ENCODE measurements at places on chromosomes 6 and 20.

DNA sequence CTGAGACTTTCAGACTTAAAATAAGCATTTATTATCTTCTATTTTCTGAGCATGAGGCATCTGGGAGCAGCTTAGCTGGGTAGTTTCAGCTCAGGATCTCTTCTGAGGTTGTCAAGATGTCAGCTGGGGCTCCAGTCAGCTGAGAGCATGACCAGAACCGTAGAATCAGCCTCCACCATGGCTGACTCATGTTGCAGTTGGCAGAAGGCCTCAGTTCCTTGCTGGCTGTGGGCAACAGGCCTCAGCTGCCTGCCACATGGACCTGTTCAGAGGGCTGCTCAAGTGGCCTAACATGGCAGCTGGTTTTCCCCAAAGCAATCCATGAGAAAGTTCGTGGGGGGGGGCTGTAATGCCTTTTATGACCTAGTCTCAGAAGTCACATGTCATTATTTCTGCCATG, 142.3 kb downstream of the LY86 start:
- peak; percentile 82 for DNase-seq

DNA sequence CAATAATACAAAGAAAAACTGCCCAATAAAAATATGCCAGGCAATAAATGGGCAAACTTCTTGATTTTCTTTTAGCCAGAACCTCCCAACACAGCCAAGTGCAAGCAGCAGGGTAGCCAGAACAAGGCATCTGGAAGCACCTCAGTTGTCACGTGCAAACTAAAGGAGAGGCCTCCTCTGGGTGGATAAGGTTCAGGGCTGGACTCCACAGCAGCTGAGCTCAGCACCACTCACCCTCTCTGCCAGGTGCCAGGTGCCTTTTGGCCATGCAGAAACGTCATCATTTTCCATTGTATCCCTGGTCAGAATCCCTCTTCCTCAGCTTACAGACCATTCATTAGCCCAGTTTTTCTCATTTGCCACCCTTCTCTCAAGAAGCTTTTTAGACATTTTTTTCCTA, 52.7 kb downstream of the SOD2 start:
- DNase-seq = no peak

DNA sequence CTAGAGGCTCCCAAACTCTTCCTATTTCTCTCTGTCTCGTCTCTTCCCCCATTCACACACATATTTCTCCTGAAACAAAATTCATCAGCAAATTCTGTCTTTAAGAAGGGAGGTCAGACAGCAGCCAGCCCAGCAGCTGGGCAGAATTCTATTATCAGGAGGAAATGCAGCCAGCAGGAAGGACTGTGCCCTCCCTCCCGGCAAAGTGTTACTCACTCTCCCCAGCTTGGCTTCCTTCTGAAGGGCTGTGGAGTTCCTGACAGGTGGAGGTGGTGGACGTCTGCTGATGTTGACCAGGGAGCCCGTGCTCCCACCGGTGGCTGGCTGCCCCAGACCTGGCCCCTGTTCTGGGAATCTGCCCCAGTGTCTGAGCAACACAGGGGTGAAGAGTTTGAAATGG, 37.3 kb downstream of the KCNB1 start:
- DNase-seq = no peak

DNA sequence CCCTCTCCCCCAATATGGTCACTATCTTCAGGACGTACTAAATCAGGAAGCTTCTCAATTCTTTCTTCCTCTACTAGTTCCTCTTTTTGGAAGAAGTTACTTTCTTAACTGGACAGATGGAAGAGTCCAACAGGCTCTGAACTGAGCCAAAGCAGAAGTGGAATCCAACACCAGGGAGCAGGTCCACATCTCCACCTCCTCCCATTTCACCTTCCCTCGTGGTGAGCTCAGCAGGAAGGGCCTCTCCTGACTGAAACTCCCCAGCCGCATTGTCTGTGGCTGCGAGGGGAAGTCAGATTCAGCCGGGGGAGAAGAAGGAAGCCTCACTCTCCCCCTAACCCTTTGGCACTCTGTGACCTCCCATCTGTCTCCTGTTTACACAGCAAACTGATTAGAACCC, 63.8 kb upstream of the UST start:
- no peak for DNase-seq

GRCh38 chr20:51731731-51732095, 36.5 kb downstream of the ATP9A start:
- DNase-seq = peak; percentile 51

- no peak for DNase-seq
These were observed 3.2 kb upstream of the DYNLRB1 start for GRCh38 chr20:34512955-34513419.

- DNase-seq = peak; percentile 73
These were observed 15.7 kb downstream of the ATG5 start for GRCh38 chr6:106309766-106310373.

- DNase-seq = no peak
These were observed 163.5 kb upstream of the MLN start for GRCh38 chr6:33967265-33967767.

- DNase-seq = peak; percentile 63
These were observed 248.7 kb upstream of the JAG1 start for GRCh38 chr20:10922506-10922905.

- DNase-seq = peak; percentile 78
These were observed 532.6 kb upstream of the JARID2 start for GRCh38 chr6:14713008-14713960.

- DNase-seq = peak; percentile 82
These were observed 159.4 kb upstream of the CITED2 start for GRCh38 chr6:139533573-139534471.

- no peak for DNase-seq
These were observed 157.2 kb downstream of the SIM1 start for GRCh38 chr6:100307561-100307960.

DNA sequence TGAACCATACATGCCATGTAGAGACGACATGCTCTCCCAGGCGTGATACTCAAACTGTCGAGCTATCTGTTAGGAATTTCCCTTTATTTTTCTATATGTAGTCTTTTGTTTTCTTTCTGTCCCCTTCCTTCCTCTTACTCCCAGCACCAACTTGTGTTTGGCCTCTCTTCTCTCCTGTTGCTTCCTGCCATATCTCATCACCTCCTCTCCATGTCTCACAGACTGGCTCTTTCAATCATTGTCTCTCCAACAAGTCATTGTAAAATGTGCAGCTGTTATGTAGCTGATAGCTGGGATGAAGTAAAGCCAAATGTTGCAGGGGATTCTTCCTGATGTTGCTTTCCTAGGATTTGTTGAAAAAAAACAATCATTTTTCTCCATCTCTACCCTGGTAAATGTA, 234.5 kb downstream of the TMEM242 start:
- DNase-seq = no peak

- no peak for DNase-seq
These were observed 129.4 kb downstream of the MAP7 start for GRCh38 chr6:136420853-136421252.

DNA sequence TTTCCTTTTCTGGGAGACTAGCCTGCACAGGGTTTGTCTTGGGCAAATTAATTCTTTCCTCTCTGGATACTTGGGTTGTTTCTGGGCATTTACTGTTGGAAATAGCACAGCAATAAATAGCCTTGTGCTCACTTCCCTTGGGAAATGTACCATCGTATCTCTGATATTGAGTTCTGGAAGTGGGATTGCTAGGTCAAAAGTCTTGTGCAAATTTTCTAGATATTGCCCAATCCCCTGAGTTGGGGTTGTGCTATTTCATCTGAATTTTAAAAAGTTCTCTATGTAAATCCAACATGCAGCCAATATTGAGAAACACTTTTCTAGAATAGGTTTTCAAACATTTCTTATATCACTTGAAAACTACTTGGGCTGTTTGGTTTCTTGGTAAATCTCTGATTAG, 64.0 kb upstream of the ELOVL5 start:
- no peak for DNase-seq

DNA sequence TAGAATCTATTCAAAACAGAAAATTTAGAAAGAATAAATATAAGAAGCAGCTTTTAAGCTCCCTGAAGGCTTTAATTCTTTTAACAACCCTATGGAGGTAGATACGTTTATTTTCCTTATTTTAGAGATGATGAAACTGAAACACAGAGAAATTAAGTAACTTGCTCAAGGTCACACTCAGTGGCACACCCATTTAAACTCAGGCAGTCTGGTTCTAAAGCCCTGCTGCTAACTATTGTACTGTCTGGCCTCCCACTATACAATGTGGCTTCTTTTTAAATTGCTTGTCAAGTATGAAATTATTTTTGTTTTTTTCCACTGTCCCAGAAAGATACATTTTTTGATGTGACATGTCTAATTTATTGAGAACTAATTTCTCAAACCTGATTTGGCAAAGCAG, 55.7 kb downstream of the FAM217A start:
- no peak for DNase-seq

DNA sequence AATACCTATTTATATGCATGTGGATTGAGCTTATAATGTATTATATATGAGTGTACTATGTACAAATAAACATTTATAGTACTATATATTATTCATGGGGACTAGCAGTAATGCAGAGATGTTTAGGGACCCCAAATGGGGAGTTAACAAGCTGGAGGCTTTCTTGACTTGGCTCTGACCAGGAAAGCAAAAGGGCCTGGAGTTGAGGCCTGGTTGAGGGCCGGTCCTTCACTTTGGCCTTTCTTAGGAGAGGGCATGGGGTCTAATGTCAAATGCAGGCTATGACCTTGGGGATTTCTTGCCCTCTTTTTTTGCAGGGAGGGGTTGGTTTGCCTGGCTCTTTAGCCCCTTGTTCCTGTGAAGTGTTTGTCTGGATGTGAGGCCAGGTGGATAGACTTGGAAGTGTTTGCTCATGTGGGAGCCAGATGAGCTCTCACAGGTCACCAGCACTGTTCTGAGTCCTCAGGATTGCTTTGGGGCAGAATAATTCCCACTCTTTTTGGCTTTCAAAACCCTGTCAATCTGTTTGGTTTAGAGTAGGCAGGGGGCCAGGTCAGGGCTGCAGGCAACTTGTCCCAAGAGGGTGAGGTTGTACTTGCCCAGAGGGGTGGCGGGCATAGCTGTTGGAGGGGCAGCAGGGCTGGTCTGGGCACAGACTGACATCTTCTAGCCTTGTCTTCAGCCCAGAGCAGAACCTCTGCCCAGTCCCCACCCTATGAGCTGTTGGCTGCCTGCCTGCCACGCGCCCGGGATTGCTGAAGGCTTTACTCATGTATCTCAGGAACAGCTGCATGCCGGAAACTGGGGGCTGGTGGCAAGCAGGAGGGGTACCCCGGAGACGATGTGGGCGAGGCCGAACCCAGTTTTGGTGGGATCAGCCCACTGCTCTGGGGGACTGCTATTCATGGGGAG, 14.6 kb downstream of the TJAP1 start:
- DNase-seq = peak; percentile 75

DNA sequence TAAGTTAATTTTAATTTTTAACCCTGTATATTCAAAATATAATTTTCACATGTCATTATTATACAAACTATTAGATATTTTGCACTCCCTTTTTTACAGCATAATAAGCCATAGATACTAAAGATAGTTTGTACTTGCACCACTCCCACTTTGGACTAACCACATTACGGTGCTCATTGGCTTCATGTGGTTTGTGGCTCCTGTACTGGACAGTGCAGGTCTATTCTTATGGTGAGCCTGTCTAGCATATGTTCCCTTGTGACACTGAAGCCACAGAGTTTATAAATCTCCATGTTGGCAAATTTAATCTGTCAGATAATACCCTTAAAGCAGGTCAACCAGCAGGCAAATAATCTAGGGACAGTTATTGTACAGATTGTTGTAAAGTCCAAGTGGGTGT, 354.4 kb upstream of the KCNQ5 start:
- no peak for DNase-seq

DNA sequence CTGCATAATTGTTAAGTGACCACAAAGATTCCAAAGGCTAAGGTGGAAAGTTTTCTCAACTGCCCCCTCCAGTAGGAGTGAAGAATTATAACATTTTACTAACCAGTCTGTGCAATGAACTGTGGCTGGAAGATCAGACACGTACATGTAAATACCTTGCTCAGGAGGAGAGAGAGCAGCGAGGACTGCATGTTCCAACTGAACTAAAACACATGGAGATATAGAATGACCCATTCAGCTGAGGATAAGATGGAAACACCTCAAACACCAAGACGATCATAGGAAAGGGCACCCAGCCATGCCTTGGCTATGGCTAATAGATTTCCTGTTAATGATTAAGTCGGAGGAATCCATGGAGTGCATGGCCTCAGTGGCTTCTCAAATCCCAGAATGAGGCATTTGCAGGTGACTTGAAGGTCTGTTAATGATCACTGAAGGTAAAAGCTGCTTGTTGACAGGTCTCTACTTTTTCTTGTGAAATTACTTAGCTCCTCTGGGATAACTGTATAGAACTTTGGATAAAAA, 875.6 kb downstream of the TFAP2A start:
- no peak for DNase-seq

DNA sequence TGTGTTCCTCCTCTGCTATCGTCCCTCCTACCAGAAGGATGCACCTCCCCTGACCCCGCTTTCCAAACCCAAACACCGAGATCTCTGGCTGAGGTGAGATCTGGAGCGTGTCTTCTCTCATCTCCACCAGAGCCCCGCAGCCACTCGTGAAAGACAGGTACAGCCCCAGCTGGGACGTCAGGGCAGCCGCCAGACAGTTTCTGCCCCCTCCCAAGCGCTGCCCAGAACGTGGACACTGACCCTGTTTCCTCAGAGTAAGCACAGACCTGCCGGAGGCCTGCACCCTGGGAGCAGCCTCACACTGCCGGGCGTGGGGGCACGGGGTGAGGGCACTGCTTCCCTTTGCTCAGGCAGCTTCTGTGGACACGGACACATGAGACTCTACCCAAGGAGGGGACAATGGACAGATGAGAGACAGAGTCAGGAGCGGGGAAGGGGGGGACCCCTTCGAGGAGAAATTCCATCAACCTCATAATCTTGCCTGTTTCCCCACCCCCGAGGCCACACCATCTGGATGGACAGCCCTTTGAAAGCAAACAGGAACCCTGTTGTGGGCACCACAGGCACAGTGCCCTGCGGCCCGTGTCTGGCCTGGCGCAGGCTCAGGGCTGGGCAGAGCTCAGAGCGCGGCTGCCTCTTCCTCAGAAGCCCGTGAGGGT, 210.6 kb downstream of the DLL1 start:
- DNase-seq = no peak

- peak; percentile 31 for DNase-seq
These were observed 197.4 kb upstream of the KCNG1 start for GRCh38 chr20:51220293-51220706.

DNA sequence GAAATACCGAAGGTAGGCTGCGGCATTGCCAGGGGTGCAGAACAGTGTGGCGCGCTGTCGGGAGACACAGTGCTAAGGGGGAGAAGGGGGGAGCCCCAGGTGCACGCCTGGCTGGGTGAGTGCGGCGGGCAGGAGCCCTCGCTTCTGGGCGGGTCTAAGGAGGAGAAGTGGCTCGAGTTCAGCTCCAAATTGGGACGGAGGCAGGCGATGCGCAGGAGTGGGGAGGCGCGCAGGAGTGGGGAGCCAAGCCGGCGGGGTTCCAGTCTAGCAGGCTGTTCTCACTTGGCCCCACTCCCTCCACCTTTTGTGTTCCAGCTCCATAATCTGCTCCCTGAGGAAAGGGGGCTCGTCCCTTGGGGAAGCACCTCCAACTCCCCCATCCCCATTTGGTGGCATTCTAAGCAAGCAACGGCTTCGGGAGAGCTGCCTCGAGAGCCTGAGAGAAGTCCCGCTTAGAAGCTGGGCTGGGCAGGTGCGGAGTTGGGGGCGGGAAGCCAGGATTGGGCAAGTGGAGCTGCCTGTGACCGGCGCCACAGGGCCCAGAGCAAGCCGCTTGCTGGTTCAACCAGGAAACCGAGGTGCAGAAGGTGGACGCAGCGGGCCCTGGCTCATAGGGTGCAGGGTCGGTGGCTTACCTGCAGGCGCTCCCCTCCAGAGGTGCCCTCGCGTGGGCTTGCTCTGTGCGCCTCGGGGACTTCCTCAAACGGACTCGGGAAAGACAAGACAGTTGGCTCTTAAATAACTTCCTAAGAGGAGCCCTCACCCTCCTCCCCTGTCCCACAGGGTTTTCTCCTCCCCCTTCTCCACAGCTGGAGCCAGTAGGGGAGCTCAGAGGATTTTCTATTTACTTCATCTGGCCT, at the start of gene F13A1:
Gene F13A1, minus strand, starts transcription at position 711 of the 860 bp plus-strand sequence. CDS start 1,998 bp downstream, outside the sequence.
- DNase-seq = peak; percentile 14
